Fibroblast of skin of left quadriceps (primary cell): ENCODE measurements at places on chromosomes 6 and 20.

DNA sequence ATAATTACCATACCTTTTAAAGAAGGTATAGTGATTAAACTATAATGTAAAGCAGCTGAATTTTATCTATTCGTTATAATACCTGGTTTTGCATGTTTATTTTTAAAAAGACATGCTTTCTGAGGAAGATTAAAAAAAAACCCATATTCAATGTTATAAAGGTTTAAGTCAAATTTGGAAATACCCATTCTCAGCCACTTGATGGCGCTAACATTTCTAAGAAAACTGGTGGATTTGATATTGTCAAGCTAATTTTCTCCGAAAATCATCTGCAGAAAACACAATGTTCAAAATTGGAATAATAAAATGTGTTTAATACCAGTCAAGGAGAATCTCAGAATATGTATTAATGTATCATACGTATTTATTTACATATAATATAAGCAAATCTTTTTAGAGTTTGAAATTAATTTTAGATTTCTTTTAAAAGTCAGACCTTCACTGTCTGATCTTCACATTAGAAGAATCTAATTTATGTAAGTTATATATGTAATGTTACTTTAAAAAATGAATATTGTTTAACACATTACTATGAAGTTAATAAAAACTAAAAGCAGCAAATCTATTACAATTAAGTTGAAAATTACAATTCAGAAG is 35.0 kb downstream of the SHPRH start:
- peak; percentile 16 for DNase-seq

- peak; percentile 34 for DNase-seq
Measured at GRCh38 chr20:63009045-63009961, 2.5 kb upstream of the BHLHE23 start.

GRCh38 chr20:37643400-37643799 is 50.4 kb upstream of the CTNNBL1 start:
- no peak for DNase-seq

DNA sequence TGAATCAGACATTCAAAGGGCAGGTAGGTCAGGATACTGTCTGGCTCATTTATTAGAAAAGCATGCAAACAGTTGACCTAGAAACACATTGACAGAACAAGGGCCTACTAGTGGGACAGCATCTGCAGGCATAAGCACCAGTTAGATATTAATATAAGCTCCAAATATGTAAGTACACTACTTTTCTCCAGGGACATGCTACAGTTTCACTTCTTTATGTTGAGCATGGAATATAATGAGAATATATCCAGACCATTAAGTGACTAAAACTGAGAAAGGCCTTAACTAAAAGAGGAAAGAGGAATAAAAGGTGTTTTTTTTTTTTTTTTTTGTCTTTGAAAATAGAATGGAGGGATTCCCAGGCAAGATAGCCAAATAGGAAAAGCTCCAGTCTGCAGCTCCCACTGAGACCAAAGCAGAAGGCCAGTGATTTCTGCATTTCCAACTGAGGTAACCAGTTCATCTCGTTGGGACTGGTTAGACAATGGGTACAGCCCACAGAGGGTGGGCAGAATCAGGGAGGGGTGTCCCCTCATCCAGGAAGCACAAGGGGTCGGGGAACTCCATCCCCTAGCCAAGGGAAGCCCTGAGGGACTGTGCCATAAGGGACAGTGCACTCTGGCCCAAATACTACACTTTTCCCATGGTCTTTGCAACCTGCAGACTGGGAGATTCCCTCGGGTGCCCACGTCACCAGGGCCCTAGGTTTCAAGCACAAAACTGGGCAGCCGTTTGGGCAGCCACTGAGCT is 251.6 kb downstream of the PHF3 start:
- no peak for DNase-seq

GRCh38 chr6:30311671-30312070 is 15.1 kb upstream of the TRIM39 start:
- no peak for DNase-seq

DNA sequence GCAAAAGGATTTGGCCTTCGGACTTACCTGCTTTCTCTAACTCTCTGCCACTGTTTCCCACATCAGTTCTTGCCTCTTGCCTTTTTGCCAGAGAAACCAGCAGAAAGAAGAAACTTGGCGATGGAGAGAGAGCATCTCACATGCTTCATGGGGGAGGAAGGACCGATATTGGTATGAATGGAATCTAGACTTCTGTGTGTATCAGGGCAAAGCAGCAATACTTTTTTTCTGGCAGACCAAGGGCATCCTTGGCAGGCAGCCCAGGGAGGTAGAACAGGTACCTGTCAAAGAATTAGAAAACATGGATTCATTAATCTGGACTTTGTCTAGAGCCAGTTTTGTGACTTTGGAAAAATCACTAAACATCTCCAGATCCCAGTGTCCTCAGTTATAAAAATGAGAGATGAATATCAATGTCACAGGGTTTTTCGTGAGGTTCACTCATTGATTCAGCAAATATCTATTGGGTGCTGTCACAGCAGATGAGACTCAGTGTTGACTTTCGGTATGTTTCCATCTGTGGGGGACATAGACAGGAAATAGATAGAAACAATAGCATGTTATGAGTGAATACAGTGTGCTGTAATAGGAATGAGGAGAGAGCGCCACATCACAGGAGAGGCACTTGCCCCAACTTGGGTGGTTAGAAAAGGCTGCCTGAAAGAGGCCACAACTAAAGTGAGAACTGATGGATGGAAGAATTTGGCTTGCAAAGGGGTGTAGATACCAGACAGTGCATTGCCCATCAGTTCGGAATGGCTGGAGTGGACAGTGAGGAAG is 114.1 kb downstream of the CD83 start:
- no peak for DNase-seq

- DNase-seq, result peak; percentile 11
Measured at GRCh38 chr20:14817101-14817500, 479.7 kb upstream of the FLRT3 start.

GRCh38 chr6:106939848-106940247 is 34.7 kb downstream of the CD24 start:
- DNase-seq, result no peak

GRCh38 chr6:109738255-109738654 is 47.2 kb downstream of the FIG4 start:
- DNase-seq, result peak; percentile 56

DNA sequence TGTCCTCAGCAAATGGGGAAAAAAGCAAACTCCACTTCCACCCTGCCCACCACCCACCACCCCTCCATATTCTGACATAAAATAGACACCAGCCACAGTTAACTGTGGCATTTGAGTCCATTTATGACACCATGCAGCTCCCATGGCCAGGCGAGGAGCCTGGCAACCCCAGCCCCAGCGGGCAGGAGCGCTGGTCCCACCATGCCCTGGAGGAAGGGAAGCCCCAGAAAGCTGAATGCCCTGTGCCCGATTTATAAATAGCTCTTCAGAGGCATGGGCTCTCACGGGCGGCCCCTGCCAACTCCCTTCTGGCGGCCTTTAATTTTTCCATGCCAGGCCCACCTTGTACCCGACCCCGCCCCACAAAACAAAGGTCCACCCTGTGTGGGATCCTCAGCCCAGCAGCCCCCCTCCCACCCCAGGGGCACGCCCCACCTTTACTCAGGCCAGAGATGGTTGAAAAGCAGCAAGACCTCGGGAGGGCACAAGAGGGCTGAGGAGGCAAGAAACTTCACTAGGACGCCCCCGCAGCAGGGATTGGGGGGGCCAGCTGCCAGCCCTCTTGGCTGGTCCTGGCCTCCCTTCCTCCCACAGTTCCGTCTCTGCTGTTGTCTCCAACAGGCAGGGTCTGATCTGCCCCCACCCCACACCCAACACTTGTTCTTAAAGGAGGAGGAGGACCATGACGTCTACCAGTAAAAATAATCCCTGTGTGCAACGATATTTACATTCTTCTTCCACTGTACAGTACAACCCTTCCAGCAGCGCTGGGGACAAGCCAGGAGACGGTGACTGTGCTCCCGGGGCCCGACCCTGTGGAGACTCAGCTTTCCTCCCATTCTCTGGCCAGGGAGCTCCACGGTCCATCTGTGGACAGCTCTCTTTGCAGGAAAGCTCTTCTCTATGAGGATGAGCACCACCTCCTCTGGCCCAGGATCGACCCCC is 115.6 kb upstream of the CDYL start:
- no peak for DNase-seq

DNA sequence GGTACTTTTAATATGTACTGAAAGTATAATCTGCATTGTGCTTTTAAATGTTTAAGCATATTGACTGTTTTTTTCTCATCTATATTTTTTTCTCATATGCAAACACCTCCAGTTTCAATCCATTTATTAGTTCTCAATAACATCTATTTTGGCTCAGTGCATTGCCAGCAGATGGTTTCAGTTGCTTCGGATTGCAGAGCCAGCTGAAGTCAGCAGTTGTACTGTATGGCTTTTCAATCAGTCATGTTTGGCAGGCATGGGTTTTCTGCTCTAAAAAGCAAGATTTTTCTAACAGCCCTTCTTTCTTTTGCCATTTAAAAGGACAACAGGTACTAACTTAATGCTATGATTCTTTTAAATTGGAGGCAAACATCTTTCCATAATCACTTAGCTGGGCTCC is 121.2 kb downstream of the CD109 start:
- DNase-seq, result no peak

- no peak for DNase-seq
Measured at GRCh38 chr20:605237-605636, 4.9 kb downstream of the TCF15 start.

GRCh38 chr20:63873477-63873971 is 8.5 kb downstream of the TPD52L2 start:
- DNase-seq, result no peak

GRCh38 chr6:73648166-73648565 is 5.6 kb downstream of the SLC17A5 start:
- DNase-seq, result no peak

DNA sequence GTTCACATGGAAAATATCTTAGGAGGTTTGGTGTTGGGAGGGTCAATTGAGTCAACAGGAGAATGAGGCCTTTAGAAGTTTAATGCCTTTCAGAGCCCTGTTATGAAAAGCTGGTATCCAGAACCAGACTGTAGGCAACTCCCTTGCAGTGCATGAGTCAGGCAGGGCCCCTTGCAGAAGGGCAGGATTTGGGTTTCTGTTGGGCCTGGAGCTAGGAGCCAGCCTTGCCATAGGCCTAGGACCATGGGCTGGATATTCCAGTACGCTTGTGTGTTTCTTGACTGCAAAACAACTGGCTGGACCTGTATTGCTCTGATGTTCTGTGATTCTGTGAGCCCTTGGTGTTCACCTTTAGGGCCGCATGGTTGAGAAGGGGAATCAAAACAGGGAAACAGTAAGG is 350.9 kb upstream of the PRND start:
- no peak for DNase-seq

DNA sequence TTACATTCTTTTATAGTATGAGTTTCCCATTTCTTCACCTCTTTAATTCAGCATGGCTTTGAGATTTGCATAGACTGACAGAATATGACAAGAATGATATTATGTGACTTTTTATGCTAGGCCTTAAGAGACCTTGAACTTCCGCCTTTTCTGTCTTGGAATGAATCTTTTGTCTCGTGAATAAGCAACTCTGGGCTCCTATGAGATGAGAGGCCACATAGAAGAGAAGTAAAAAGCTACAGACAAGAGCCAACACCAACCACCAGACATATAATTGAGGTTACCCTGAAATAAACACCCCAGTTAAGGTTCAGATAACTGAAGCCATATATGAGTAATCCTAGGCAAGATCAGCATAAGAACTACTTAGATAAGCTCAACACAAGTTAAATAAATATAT is 600.8 kb downstream of the MEI4 start:
- no peak for DNase-seq

GRCh38 chr20:47133809-47134456 is 222.6 kb downstream of the ZMYND8 start:
- peak; percentile 72 for DNase-seq

DNA sequence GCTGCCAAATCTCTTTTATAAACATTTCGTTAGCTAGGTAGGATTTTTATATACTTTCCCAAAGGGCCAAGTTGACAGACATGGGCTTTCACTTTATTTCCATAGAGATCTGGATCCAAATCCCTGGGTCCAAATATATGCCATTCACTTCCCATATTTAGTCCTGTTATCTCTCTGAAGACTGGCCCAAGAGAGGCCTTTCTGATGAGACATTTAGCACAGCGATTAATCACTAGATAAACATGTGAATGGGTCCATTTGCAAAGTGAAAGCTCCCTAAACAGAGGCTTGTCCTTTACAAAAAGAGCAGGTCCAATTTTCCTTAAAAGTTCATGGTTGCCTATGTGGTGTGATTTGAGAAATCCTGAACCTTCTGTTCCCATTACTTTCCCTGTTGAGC is 132.6 kb downstream of the TRMT11 start:
- DNase-seq, result no peak

- no peak for DNase-seq
Measured at GRCh38 chr6:1473598-1473997, 84.2 kb downstream of the FOXF2 start.

GRCh38 chr6:30494291-30494861 is 5.1 kb downstream of the HLA-E start:
- no peak for DNase-seq

- DNase-seq, result no peak
Measured at GRCh38 chr6:80594461-80594860, 488.0 kb downstream of the BCKDHB start.

DNA sequence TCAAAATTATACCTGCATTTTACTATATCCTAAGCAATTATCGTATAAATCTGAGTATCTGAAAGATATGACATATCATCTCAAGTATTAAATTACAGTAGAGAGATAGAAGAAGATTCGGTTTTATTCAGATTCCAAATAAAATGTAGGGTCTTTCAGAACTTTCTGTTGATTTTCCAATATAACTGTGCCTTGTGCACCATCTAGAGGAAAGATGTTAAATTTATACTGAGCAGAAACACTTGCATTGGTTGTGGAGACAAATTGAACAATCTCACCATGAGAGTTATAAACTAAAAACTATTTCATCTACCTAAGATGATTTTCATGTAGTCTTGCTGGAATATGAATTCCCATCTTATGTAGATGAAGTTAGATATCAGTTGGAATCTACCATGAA is 26.8 kb upstream of the HSF2 start:
- DNase-seq, result no peak

GRCh38 chr20:6925744-6926278 is 158.3 kb downstream of the BMP2 start:
- DNase-seq, result no peak

DNA sequence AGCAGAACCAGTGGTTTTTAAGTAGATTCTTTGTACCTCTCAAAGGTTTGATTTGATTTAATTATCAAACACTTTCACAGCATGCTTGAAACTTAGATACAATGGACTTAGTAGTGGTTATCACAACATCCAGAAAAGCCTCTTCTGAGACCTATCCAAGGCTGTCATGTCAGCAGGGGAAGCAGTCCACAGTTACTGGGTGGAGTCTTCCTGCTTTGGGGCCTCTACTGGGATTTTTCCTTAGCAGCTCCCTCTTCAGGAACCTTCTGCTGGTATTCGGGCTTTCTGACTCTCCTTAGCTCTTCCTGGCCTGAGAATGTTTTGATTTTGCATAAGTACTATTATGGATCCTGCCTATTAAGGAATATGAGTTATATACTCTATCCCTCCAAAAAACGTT is 36.0 kb downstream of the ARFGEF2 start:
- DNase-seq, result no peak
